Activated naive CD4-positive, alpha-beta T cell treated with anti-CD3 and anti-CD28 coated beads, Interleukin-2, amount 50 U/mL, for 72 hours (primary cell): ENCODE measurements at places on chromosomes 13 and 19.

GRCh38 chr13:97448503-97449251, 14.7 kb downstream of the RAP2A start:
- no peak for DNase-seq

GRCh38 chr19:41064974-41065569, 23.2 kb upstream of the CYP2A13 start:
- DNase-seq: no peak

DNA sequence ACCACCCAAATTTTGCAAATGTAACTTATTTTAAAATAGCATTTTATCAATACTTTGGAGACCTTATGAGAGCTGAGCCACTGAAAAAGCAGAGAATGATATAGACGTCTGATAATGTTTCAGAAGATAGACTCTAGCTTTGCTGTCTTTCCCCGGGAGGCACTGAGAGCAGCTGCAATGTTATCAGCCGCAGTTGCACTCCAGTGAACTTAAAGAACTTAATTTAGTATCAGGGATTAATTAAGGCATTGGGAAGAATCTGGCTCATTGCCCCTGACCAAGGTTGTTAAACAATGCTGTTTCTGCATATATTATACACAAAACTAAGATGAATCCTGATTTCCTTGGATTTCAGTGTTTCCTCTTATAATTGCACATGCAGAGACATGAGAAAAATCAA, 75.7 kb upstream of the SGCG start:
- DNase-seq: no peak

DNA sequence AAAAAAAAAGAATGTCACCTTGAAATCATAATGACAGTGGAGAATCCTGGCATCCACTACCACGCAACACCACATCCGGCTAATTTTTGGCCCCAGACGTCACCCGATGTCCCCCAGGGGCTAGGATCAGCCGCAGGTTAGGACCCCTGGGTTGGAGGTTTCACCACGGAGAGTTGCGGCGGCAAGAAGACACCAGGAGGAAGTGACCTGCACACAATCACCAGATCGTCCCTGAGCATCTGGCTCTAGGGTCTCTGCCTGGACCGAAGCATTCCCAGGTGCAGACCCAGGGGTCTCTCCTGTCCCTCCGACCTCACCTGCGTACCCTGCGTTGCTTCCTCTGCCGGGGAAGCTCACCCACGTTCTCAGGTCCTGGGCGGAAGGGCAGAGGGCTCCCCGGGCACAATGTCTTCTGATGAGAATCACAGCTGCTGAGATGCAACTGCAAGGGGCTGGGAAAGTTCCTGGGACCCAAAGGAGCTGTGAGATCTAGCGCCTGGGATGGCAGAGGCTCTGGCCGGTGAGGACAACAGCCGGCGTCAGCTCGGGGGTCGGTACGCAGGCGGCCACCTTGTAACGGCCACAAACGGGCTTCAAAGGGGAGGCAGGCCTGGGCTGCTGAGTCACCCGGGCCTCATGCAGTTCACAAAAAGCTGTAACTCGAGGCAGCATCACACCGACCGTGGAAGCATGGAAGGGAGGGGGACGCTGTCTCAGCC, 111.2 kb downstream of the GADD45B start:
- DNase-seq: no peak

GRCh38 chr13:46320406-46320805, 66.6 kb downstream of the RUBCNL start:
- no peak for DNase-seq

GRCh38 chr19:16030964-16031871, 45.1 kb upstream of the TPM4 start:
- no peak for DNase-seq

DNA sequence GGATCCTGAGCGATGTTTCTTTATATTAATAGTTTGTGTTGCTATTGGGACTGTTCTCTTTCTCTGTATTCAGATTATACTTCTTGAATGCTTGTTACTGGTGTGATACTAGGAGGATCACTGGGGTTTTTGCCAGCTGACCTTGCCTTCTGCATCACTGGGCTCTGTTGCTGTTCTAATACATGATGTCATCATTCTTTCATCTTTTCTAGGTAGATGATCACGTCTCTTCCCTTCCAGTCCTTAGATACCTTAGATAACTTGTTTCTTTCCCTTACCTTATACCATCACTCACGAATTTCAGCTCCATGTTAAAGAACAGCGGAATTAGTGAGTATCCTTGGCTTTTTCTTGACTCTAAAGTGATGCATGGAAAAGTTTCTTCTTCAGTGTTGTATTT, at the start of gene OR10H3:
Gene OR10H3, plus strand, starts transcription at position 264 of the 400 bp plus-strand sequence. CDS start 3,408 bp downstream, outside the sequence.
- DNase-seq: no peak

DNA sequence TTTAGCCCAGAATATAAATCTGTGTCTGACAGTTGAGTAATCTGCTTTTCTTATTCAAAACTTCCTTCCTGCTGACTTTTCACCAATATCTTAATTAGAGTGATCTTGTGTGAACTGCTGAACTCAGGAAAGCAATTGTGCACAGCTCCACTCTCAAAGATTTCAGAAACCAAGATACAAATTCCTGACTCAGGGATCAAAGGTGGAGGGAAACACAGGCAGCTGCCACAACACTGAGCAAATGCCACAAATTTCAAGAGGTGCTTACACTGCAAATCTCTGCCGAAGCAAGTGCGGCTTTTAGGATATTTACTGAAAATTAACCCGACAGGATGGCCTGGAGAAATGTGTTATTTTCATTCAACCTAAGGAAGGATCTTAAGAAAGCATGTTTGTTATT, 111.4 kb downstream of the STOML3 start:
- DNase-seq: no peak

DNA sequence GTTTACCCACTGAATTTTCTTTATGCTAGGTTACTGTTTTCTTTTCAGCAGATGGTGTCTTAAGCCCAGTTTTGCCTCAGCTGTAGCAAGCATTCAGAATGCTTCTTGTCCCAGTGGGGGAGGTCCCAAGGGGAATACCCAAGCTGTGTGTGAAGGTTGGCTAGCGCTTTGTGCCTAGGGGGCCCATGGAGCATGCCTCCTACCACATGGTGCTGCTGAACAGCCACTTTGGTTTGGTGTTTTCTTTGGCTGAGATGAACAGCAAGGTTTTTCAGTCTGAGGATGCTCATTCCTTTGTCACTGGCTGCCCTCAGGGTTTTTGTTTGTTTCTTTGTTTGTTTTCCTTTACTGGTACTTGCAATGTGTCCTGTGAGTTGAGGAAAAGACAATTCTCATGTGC, 99.0 kb downstream of the PCDH20 start:
- DNase-seq: no peak

DNA sequence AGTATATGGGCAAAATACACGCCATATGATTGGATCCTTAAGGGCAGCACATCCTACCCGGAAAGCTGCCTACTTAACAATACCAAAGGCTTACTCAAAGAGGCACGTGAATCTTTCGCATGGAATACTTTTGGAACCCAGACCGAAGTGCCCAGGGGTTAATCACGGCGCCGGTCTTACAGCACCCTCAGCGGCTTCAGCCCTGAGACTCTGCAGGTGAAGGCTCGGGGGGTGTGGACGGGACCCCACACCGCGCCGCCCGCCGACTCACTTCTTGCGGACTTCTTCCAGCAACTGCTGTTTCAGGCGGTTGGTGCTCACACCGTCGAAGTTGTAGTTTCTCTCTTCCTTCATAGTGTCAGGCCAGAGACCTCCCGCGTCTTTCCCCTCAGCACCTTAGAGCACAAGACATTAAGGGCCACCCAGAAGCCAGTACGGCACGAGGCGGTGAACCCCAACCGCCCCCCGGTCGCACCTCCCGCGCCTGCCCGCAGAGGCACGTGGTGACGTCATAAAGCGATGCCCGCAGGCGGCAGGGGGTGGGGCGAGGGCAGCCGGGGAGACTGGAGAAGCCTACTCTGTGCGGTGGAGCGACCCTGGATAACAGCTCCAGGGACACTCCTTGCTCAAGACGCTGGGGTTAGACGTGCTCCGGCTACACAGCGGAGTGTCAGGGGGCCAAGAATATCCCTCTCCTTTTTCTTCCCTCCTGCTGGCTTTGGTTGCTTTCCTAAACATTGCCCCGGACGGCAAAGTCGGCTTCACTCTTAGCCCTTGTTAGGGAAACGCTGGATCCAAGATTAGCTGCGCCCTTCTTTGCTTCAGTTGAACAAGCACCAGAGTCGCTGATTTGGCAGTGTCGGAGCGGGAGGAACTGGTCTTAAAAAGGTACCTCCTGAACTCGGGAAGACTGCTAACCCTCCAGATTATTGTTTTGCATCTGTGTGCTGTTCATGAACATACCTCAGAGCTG, at the start of gene CCDC169:
Gene CCDC169, minus strand, starts transcription at position 449 of the 973 bp plus-strand sequence. Its CDS starts 95 bp downstream, at position 354.
- peak; percentile 55 for DNase-seq

DNA sequence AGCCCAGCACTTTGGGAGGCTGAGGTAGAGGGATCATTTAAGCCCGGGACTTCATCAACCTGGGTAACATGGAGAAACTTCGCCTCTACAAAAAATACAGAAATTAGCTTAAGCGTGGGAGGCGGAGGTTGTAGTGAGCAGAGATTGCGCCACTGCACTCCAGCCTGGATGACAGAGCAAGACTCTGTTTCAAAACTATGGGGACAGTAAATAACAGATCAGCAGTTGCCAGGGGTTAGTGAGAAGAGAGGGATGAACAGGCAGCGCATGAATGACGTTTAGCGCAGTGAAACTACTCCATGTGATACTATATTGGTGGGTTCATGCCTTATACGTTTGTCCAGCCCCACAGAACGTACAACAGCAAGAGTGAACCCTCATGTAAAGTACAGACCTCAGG, 7.1 kb upstream of the ICAM3 start:
- DNase-seq: no peak

DNA sequence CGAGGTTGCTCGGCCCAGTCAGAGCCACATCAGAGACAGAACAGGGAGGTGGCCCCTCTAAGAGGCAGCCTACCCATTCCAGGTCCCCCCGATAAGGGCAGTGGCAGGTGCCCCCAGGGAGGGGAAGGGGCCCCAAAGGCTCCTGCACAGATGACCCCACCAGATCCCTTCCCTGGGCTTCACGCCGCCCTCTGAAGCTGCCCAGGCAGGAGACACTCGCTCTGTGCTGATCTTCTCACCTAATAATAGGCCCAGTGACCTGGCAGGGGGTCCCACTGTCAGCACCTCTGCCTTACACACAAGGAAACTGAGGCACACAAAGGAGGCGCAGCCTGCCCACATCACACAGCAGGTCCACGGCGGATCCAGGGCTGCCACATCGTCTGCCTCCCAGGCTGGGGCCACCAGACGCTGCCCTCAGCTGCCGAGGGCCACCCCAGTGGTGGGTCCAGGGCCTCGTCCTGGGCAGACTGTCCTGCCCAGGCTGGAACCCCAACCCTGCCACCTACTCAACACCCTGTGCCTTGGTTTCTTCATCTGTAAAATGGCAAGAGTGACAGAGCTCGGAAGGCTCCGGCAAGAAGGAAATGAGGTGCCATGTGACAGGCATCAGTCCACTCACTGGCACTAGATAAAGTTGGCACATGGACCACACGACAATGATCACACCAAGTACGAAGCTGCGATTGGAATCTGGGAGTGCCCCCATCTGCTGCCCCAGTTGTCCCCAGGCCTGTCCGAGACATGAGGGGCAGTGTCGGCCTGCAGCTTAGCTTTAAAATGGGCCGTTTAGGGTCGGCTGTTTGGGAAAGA, 56.5 kb downstream of the KLF2 start:
- DNase-seq: no peak
